ENCODE measurements at places on chromosomes 2 and 18.

GRCh38 chr2:146844226-146844990 is 1000.4 kb upstream of the ACVR2A start:
- no peak for DNase-seq

DNA sequence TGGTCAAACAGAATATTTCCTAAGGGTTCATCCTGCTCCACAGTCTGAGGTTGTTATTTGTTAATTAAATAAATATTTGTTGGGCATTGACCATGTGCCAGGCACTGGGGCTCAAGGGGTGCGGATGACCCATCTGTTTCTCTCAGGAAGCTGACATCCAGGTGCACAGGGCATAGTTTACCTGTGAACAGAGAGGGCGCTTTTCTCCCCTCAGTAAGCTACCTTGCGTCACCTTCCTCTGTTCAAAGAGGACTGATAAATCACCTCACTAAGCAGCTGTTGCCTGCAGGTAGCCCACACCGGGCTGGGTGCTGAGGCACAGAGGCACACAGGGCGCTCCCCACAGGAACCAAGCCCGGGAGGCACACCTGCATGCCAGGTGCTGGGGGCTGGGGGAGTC is 41.6 kb downstream of the SH3RF3 start:
- DNase-seq = no peak

DNA sequence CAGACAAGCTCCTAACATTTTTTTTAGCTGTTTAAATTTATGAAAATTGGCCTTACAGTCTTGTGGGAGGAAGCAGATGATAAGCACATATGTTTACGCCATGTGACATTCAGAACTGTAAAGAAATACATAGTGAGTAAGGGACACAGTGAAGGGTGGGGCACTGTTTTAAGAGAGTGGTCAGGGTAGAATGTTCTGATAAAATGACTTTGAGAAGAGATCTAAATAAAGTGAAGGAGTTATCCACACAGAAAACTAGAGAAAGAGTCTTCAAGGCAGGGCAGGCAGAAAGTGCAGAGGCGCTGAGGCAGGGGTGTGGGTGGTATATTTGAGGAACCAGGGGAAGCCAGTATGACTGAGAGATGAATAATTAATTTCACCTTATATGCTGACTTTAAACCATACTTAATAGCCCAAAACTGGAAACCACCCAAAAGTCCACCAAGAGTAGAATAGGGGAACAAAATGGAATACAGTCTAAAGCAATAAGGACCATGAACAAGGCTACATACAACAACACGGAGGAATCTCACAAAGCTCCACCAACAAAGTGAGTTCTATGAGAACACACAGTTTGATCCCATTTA is 8.6 kb downstream of the MREG start:
- no peak for DNase-seq

DNA sequence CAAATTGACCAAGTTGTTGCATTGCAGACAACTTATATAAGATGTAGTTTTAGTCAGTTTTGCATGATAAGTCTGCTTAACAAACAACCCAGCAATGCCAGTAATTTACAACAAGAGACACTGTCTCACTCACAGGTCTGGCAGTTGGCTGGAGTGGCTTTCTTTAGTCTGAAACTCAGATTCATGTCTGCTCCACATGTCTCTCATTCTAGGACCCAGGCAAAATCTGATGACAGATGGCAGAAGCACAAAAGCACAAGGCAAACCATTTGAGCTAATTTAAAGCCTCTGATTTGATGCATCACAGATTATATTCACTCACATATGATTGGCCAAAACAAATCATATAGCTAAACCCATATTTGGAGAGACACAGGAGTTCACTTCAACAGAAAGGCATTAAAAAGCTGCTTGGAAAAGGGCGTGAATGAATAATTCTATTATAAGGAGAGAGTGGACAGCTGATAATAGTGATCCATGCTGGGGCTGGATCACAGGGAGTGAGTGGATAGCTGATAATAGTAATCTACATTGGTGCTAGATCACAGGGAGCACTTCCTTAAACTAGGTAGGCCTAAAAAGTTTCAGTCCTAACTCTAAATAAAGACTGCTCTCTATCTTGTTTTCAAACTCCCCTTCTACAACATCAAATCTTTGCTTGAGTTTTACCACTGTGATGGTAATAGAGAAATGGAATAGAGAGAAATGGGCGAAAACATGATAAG is 593.2 kb upstream of the ZNF804A start:
- DNase-seq = no peak

DNA sequence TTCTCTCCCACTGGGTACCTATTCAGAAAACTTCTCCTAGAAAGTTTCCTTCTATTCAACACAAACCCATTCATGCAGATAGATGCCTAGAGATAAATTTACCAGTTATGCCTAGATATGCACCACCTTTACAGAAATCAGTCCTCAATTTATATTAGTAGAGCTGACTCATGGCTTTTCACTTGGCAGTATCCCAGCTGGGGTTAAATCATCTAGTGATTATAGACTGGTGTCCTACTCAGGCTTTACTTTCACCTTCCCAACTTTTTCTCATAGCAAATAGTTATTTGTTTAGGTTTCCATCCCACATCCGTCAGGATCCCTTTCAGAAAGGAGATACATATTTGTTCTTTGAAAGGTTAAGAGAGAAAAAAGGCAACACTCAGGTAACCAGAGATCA is 124.5 kb downstream of the AQP4 start:
- no peak for DNase-seq

All from non-pigmented ciliary epithelial cell (primary cell).